ENCODE measurements at places on chromosomes 4 and X.
A peak's percentile ranks its signal among the peaks of the same experiment; 100 is the strongest.

- DNase-seq = no peak
Measured at GRCh38 chrX:63993936-63994335, 208.9 kb upstream of the ARHGEF9 start.

DNA sequence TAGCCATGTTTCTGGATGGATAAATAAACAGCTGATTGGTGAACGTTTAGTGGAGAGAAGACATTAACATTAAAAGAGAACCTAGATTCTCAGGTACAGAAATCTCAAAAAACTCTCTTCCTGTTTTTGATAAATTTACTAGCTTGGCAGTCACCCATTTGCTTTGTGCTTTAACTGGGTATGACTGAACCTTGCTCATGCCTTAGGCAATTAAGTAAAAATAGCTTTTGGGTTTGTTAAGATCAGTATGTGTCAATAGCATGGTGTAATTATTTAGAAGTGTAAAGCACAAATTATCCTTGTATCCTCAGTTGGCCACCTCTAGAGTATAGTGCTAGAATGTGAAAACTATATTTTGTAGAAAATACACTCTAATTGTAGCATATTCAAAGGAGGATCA is 200.0 kb downstream of the CFAP299 start:
- DNase-seq = no peak

GRCh38 chrX:72006461-72006860 is 95.8 kb downstream of the NHSL2 start:
- no peak for DNase-seq

DNA sequence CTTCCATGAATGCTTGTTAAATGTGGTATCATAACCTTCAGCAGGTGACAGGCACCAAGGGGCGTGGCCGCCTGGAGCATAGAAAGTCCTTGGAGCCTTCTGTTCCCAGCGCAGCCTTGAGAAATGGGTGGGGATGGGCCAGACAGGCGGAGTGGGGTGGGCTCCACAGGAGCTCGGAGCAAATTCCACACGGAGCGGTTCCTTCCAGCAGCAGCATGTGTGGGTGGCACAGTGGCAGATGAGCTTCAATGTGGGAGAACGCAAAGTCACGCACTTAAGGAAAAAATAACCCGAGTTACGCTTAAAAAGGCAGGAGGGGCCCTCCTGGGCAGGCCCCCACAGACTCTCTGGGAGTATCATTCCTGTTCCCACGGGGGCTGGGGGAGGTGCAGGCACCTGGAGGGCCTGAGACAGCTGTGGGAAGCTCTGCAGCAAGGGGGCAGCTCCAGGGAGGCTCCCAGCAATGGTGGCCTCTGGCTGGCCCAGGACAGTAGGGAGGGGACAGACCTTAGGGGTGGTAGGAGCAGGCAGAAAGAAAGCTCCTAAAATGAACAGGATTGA is 15.3 kb downstream of the TMEM271 start:
- DNase-seq = no peak

DNA sequence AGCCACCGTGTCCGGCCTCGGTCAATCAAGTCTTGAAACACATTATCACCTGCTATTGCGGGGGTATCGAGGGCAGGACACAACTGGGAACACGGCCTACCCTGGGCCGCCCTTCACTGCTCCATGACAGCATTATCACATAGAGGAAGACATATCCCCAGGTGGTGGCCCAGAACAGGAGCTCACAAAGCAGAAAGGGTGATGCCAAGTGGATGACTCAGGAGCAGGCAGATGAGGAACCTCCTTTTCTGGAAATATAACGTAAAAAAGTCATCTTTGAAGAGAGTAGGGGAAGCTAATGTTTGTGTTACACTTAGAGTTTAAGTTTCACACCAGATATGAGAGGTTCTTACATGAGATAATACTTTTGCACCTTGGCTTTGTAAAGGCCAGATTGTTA is 5.3 kb upstream of the SUPT20HL1 start:
- peak; percentile 0 for DNase-seq

DNA sequence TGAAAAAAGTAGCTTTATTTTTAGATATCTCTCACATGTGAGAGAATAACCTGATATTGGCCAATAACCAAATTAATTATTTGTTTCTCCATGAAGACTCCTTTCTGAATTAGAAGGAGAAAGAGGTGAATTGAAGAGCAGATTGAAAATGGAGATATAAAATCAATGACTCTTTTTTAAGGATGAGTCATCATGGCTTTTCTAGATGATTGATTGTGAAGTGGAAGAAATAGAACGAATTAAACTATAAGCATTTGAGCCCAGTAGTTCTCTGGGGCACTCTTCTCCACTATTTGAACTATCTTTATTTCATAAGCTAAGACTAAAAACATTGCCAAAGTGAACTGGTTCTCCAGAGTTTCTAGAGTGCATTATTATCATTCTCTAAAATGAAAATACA is 137.2 kb upstream of the EDNRA start:
- no peak for DNase-seq

DNA sequence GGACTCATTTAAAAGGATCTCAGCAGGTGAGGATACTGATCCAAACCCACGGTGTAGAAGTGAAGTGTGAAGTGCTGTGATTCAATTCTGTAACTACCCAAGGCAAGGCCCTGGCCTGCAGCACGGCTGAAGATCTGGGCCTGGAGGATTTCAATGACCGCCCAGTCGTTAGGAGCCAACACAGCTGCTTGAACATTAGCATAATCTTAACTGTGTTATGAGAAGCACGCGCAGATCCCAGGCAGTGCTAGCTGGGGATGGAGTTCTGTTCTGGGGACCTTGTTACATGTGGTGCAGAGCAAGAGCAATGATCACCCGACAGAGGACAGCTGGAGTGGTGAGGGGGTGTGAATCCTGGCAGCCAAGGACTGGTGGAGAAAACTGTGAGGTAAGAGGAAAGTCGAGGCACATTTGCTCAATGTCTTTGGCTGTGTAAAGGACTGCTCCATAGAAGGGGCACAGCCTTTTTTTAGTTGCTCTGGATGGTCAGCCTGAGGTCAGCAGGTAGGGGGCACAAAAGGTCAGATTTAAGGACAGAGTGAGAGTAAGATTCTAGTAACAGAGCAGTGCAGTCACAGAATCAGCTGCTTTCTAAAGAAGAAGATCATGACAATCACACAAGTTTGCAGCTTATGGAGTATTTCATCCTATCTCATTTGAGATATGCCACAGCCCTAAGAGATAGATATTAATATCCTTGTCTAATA is 181.8 kb downstream of the DCLK2 start:
- no peak for DNase-seq

- no peak for DNase-seq
Measured at GRCh38 chrX:13370713-13371112, 50.9 kb upstream of the ATXN3L start.

All from dermis microvascular lymphatic vessel endothelial cell (primary cell).